Stimulated activated CD8-positive, alpha-beta memory T cell treated with anti-CD3 and anti-CD28 coated beads, Interleukin-4, amount 100 ng/mL, for 4 hours (primary cell): ENCODE measurements at places on chromosomes 3 and 15.
A peak's percentile ranks its signal among the peaks of the same experiment; 100 is the strongest.

GRCh38 chr3:84974347-84974746, 15.6 kb downstream of the CADM2 start:
- no peak for DNase-seq

DNA sequence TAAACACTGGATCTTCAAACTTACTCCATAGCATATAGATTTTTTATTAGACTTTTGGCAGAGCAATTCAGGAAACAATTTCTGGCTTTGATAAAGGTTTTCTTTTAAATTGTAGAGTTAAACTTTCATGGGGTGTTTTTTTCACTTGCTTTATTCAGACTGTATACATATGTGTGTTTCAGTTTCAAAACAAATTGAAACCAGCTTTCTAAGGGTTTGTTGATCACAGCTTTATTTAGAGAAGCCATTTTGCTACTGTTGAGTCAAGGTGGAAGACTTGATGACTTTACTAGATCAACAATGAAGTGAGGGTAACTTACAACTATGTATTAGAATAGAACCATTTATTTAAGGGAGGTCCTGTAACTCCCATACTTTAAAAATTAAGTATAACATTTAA, 6.2 kb downstream of the UBE2E1 start:
- no peak for DNase-seq

GRCh38 chr15:35557544-35557943, 11.6 kb upstream of the DPH6 start:
- no peak for DNase-seq

- no peak for DNase-seq
Observed at GRCh38 chr3:124791639-124792151, 61.4 kb downstream of the UMPS start.

DNA sequence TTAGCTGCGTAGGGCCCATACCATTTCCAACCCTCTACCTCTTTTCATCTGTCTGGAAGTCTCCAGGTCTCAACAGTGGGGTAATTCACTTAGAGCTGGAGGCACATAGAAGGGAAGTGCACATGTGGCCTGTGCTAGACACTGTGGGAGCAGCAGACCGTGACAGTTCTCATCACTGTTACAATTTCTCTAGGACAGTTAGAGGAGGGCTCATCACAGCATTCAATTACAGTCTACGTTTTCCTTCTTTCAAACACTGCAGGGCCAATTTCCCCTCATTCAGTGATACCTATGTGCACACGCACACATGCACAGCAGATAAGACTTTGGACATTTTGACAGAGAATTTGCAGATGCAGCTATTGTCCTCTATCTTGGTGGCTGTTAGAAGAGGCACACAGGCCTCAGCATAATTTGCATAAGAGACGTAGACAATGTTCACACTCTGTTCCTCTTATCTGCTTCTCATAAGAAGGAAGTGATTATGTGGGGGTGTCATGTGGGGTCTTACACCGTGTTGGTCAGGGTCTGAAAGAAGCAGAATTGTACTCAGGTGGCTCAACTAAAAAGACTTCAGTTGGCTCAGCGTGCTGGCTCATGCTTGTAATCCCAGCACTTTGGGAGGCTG, 12.6 kb upstream of the HRG start:
- no peak for DNase-seq

- DNase-seq: no peak
Observed at GRCh38 chr3:118754406-118755252, 280.0 kb downstream of the IGSF11 start.

- DNase-seq: no peak
Observed at GRCh38 chr3:189304465-189305351, 132.9 kb downstream of the TPRG1 start.

DNA sequence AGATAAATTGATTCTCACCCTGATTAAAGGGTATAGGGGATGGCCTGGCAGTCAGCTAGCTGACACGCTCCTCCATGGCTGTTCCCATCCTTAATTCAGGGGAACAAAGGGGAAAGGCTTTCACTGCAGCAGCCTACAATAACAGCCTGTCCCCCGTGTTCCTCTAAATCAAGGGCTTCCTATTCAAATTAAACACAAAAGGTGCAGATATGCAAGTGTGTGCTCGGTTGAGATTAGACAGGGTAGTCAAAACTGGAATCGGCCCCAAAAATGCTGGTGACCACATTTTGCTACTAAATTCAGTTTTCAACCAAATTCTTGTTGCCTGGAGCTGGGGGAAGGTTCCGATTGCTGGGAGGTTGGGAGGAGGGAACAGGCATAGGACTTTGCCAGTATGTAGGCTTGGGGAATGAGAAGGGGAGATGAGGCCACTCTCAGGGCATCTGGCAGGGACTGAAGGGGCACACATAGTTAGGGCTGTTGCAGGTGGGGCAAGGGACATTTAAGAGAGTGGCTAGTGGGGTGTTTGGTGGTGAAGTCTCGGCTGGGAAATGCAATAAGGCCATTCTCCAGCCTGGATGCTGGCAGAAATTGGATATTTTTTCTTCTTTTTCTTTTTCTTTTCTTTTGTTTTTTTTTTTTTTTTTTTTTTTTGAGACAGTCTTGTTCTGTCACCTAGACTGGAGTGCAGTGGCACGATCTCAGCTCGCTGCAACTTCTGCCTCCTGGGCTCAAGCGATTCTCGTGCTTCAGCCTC, 32.9 kb upstream of the CTSH start:
- no peak for DNase-seq

GRCh38 chr3:63132461-63133250, 145.5 kb upstream of the SYNPR start:
- no peak for DNase-seq

GRCh38 chr3:140995881-140996280, 54.2 kb downstream of the SLC25A36 start:
- no peak for DNase-seq

- DNase-seq: no peak
Observed at GRCh38 chr15:100732211-100733055, 130.0 kb downstream of the ASB7 start.

DNA sequence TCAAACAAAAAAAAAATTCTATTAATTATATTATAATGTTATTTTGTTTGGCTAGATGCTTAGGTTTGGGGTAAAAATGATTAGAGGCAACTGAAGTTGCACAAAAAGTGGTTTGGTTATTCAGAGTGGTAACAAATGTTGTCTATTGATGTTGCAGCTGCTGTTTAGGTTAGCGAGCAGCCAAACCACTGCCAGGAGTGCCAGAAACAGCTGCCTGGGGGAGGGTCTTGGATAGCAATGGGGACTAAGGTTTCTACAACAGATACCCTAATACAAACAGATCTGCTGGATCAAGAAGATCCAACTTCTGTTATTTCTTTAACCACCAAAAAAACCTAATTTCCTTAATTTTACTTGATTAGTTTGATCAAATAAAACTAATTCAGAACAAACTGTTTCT, 26.6 kb downstream of the BTLA start:
- no peak for DNase-seq

- no peak for DNase-seq
Observed at GRCh38 chr3:43759938-43760337, 69.2 kb downstream of the ABHD5 start.

GRCh38 chr15:59326856-59327255, 45.8 kb downstream of the MYO1E start:
- DNase-seq: no peak

- no peak for DNase-seq
Observed at GRCh38 chr3:38969317-38970235, 82.2 kb downstream of the SCN11A start.

DNA sequence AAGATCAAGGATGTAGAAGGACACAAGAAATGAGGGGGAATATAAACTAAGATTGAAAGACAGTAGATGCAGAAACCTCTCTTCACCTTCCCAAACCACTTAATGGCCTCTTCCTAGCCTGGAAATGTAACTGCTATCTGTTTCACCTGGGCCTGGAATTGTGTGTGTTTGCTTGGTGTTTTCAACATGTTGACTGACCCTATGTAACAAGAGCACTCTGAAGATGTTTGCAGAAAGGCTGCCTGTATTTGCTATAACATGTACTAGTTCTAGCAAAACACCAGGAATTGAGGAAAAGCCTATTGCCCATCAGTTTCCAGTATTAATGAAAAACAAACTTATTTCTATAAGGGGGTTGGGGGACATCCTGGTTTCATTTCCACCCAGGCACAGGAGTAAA, 248.3 kb downstream of the WDR72 start:
- no peak for DNase-seq

DNA sequence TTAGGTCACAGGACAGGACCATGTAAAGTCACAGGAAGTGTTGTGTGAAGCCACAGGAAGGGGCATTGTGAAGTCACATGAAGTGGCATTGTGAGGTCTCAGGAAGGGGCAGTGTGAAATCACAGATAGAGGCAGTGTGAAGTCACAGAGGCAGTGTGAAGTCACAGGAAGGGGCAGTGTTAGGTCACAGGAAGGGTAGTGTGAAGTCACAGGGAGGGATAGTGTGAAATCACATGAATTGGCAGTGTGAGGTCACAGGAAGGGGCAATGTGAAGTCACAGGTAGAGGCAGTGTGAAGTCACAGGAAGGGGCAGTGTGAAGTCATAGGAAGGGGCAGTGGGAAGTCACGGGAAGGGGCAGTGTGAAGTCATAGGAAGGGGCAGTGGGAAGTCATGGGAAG, 37.9 kb downstream of the GASK1A start:
- DNase-seq: no peak

GRCh38 chr3:52004163-52004787, 8.6 kb upstream of the RPL29 start:
- no peak for DNase-seq

GRCh38 chr3:18411541-18411940, 13.6 kb downstream of the SATB1 start:
- DNase-seq: no peak

DNA sequence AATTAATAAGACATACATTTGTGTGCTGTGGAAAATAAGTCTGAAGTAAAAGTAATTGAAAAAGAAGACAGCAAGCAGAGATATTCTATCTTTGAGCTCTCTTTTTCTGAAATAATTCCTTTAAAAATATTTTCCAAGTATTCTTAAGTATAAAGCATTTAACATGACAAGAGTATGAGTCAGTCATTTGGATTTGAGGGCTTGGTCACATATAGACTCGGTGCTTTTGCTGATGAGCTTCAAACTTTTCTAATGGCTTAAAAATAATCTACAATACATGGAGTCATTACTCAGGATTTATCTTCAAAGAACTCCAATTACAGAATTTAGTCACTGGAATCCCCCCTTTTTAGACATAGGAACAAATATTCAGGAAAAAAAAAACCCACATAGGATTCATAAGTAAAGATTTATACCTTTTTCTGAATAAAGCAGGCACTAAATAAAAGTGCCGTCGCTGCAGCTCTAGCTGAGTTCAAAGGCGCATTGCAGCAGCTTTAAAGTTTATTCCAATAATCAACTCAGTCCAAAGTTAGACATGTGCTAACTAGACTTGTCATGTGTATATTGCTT, 147.5 kb downstream of the CTNNB1 start:
- no peak for DNase-seq

DNA sequence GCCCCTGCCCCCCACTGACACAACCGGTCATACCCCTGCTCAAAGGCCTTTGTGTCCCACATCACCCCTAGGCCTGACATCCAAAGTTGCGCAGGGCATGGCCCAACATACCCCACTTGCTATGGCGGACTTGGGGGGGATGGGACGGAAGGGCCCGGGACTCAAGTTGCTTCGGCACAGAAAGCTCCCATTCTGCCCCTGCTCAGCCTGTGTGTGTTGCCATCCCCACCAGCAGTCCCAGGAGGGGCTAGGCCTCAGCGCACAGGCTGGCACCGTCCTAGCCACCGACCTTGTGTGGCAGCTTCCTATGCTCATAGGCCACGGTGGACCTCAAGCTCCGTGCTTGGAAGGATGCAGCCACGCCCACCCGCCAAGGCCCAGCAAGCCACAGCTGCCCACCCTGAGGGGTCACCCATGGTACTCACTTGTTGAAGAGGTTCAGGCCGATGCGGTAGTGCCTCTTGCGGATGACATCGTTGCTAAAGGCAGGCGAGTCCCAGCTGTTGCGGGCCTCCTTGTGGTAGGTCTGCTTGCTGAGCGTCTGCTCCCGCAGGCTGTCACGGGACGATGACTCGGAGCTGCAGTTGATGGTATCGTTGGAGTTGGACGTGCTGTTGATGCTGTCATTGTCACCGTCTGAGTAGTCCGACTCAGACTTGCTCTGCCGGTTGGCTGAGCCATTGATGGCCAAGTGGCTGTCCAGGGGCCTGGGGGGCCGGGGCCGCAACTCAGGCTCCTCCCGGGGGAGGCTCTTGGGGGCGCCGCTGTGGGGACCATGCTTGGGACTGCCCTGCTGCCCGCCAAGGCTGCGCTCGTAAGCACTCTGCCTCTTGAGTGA, 93.9 kb upstream of the RPL32 start:
- no peak for DNase-seq

GRCh38 chr3:49554633-49555265, 472 bp downstream of the BSN start:
- peak; percentile 19 for DNase-seq

GRCh38 chr15:77816983-77817382, 184.3 kb upstream of the LINGO1 start:
- DNase-seq: no peak

- no peak for DNase-seq
Observed at GRCh38 chr3:6770397-6770690, 90.6 kb upstream of the GRM7 start.

DNA sequence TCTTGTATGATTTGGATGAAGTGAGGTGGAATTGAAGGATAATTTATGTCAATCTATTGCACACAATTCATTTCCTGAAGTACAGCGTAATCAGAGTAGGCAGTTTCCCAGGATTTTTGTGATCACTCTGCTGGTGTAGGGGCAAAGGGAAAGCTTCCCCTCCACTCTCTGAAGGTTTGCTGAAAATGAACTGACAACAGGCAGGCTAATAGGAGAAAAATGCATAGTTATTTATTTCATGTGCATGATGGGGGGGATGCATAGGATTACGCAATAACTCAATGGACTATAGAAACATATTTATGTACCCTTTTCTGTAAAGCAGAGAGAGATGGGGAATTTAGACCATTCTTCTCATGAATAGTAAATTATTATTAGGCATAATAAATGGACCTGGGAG, 872.9 kb downstream of the NAALADL2 start:
- DNase-seq: no peak

GRCh38 chr3:37024092-37024491, 30.8 kb downstream of the MLH1 start:
- no peak for DNase-seq

- no peak for DNase-seq
Observed at GRCh38 chr3:111373861-111374260, 168.1 kb upstream of the CD96 start.

- no peak for DNase-seq
Observed at GRCh38 chr15:48962662-48963523, 826 bp downstream of the SHC4 start.

DNA sequence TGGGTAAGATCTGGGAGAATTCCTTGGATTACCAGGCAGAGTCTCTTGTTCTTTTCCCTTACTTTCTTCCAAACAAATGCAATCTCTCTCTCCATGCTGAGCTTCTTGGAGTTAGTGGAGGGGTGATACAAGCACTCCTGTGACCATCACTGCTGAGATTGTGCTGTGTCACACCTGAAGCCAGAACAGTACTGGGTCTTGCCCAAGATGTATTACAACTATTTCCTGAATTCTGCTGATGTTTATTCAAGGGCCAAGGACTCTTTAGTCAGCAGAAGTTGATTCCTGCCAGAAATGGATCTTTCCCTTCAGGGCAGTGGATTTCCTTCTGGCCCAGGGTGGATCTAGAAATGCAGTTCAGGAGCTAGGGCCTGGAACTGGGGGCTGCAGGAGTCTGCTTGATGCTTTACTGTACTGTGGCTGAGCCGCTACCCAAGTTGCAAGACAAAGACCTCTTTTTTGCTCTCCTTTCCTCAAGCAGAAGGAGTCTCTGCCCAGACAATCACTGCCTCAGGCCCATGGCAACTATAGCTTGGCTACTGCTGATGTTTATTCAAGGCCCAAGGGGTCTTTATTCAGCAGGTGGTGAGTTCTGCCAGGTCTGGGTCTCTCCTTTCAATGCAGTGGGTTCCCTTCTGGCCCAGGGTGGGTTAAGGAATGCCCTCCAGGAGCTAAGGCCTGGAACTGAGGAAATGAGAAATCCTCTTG, 98.8 kb downstream of the SH3GL3 start:
- no peak for DNase-seq
